NCI-H226 (cell line): ENCODE measurements at places on chromosomes 11 and 22.

DNA sequence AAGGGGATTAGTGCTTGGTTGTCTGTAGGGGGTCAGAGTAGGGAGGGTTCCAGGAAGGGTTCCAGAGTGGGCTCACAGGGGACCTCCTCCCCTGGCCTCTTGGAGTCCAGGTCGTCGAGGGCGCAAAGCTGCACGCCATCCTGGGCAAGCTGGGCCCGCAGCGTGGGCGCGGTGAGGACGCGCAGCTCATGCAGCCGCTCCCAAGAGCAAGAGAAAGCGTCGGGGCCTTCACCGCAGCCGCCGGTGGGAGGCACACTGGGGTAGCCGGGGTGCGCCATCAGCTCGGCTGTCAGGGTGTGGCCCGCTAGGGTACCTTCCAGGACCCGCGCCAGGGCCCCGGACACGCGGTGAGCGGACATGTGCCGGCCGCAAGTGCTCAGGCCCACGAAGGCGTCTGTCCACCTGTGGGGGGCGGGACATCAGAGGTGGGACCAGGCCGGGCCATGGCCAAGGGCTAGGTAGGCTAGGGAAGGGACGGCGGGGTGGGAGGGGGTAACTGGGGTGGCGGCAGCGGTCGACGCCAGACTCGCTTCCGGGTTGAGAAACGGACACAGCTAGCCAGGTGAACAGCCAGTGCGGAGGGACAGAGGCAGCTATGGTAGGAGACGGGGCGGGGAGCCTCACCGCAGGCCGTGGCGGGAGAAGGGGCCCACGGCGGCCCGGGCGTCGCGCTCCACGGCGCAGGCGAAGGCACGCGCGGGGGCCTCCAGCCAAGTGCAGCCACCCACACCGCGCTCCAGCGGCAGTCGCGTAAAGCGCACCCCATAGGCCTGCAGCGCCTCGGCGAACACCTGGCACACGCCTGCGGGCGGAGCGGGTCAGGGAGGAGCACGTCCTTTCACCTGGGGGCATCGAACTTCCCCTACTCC is 1.2 kb downstream of the YDJC start:
- DNase-seq: no peak

DNA sequence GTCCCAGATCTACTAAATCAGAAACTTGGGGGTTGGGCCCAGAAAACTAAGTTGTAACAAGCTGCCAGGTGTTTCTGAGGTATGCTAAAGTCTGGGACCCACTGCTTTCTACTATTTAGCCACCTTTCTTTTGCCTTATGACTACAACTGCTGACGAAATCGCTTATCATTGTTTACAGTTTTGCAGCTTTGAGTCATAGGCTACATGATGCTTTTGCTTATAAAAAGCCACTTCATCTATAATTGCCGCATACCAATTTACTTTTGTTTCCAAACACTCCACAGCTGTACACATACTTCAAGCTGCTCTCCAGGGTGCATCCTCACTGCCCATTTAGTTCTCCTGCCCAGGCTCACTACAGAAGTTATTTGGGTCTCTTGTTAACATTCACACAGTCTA is 144.7 kb downstream of the ENTHD1 start:
- DNase-seq: peak; percentile 55

GRCh38 chr11:131817687-131818188 is 447.3 kb downstream of the NTM start:
- DNase-seq: no peak

DNA sequence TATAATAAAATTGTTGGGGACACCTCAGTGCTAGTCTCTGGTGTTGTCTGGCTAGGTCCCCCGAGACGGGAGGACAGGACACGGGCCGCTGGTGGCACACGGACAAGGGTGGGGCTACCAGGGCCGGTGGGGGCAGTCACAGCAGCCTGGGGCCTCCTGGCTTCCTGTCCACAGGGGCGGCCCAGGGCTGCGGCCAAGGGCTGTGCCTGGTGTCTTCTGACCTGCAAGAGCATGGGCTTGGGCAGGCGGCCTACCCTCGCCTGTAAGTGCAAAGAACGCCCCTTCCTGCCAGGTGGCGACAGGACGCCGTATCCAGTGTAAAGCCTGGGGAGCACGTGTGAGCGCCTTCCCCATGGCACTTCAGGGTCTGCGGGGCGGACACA is 3.6 kb downstream of the LRFN4 start:
- DNase-seq: no peak

GRCh38 chr11:65796726-65797601 is 10.1 kb downstream of the OVOL1 start:
- no peak for DNase-seq

DNA sequence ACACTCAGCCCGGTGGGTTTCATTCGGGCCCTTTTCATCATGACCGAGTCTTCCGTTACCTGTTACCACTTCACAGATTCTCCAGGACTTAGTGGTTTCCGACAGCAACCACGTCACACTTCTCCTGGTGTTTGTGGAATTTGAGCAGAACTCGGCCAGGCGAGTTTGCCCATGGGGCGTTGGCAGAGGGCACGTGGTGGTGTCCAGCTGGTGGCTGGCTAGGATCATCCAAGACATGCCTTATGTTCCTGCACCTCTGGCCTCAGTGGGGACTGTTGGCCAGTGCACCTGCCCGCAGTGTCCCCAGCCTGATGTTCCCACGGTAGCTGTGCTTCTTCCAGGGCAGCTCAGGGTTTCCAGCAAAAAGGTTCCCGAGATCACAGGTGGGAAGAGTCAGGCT is 87.3 kb downstream of the ARHGAP8 start:
- no peak for DNase-seq

- no peak for DNase-seq
These were observed 120.1 kb downstream of the INSC start for GRCh38 chr11:15234796-15235195.

GRCh38 chr11:65726660-65727059 is 6.1 kb upstream of the RNASEH2C start:
- DNase-seq: no peak

DNA sequence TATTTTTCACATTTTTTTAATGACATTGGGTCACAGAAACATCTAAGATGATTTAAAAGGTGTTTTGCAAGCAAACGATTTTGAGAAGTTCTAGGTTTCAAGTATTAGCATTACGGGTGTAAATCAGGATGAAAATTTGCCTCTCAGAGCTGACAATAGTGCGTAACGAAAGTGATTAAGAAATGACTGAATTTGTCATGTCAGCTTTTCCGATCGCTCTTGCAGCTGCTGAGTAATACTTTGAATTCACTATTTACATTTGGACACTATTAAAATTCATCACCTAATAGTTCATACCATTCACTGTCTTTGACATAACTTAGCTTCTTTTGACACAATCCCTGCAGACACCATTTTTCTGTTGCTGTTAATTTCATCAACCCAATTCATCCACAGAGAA is 205.2 kb downstream of the SOX6 start:
- no peak for DNase-seq

- DNase-seq: no peak
These were observed 62.2 kb downstream of the SGSM3 start for GRCh38 chr22:40432625-40433024.

DNA sequence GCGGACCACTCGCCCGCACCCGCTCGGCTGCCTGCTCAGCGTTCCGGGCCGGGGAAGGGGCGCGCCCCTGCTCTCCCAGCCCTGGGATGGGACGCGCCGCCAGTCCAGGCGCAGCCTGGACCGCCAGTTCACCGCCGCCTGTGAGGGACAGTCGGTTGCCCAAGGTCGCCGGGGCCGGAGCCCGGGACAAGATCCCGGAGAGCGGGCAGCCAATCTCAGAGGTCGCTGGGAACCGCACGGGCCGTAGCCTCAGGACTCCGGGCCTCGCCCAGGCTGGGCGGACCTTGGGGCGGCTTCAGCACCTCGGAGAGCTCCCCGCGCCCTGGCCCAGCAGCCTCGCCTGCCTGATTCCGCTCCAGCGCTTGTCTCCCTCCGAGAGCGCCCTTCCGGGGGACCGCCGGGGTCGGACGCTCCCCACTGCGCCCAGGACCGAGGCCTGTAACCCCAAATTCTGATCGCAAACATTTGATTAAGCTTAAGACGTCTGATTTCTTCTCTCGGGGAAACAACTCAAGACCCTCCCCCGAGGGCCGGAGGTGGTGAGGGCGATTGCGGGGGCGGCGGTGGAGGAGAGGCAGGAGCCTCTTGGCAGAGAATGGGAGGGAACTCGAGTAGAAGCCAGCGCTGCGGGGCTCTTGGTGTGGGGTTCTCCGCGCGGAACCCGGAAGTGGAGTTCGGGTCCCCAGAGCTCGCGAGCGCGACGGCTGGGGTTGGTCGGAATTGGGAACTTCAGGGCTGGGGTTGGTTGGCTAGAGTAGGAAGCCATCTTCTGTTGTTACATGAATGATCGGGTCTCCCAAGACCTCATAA is 1.1 kb upstream of the CHRM4 start:
- peak; percentile 82 for DNase-seq

- no peak for DNase-seq
These were observed 69.5 kb upstream of the CSNK2A3 start for GRCh38 chr11:11422411-11423128.

DNA sequence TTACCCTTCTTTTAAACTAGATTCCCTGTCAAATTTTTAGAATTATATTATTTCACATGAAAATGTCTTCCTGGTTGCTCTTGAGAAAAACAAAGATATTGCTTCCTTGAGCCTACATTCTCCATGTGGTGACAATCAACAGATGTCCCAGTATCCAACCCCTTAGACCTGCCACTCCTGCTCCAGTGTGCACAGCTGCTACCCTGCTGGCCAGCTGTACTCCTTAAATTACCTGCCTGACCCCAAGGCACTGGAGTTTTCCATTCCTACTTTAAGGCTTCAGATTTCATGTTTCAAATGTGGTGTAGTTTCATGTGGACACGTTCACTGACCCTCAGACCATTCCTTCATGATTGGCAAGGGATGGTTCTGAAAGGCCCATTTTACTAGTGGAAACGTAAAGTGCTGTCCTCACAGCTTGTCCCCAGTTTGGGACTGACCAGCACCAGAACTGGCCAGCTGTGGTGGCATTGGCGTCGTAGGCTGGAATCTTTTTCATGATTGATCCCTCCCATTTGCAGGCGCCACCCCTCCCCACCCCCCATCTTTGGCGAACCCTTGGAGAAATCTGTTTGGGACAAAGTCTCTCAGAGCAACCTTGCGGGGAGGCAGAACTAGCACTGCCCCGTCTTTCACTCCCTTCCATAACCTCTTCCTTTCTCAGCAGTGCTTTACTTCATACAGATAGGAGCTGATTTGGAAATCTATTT is 123.5 kb downstream of the DBX1 start:
- no peak for DNase-seq

DNA sequence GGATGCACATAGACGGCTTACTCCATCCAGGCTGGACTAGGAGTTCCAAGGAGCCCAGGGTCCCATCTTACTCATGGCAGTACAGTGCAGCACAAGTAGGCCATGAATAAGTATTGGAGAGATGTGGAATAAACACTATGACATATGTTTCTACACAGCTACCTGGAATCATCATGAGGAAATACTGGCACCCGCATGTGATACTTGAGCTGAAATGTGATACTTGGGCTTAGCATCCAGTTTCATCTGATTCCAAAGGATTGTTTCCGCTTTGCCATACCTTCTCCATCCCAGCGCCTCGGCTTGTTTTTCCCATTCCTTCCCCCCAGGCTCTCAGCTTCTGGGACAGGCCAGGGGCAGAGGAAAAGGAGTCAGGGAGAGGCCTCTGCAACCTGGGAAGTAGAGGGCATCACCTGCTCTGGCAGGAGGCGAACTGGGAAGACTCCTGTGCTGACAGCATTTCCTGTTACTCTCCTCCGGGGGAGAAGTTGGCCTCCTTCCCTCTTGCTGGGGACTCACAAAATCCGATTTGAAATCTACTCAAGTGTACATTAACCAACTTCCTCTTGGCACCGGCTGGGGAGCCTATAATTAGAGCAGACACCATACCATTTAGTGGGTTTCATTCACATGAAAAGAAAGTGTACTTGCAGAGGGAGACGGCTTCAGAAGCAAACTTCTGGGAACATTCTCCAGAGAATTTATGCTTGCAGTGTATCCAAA is 187.8 kb downstream of the MIAT start:
- no peak for DNase-seq

- DNase-seq: no peak
These were observed 6.9 kb downstream of the RDX start for GRCh38 chr11:110289472-110289871.

- DNase-seq: peak; percentile 16
These were observed 9.9 kb downstream of the TTLL8 start for GRCh38 chr22:50048061-50048765.

DNA sequence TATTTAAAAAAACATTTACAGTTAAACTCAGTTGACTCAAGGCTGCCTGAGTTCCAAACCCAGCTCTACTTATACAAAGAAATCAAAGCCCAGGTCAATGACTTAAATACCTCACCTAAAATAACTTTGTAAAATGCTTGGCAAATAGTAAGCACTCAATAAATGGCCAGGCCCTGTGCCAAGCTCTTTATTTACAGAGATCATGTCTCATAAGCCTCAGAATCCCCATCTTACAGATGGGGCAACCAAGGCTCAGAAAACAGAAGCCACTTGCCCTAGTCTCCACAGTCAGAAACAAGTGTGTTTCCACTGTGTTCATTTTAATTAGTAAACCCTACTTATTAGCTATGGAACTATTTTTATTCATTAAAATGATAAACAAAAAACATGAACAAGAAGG is 30.5 kb upstream of the TTC28 start:
- no peak for DNase-seq

GRCh38 chr22:36334081-36334820 is 53.5 kb downstream of the MYH9 start:
- no peak for DNase-seq

DNA sequence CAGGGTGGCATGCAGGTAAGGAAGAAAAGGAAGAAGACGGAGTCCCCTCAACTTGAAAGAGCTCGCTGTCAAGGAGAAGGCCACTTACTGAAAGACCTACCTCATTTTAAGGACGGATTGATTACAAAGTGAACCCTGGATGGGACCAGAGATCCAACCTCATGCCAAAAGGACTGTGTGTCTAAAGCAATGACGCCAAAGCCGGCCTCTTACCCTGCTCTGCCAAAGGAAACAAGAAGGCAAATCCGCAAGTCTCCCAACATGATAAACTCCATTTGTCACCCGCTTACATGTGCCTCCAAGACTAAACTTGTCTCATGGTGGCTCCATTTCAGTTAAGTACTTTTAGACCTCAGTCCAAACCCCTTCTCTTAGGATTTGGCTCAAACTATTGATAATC is 148.7 kb upstream of the MTMR2 start:
- no peak for DNase-seq

- DNase-seq: no peak
These were observed 16.0 kb downstream of the CAPRIN1 start for GRCh38 chr11:34067383-34068065.

DNA sequence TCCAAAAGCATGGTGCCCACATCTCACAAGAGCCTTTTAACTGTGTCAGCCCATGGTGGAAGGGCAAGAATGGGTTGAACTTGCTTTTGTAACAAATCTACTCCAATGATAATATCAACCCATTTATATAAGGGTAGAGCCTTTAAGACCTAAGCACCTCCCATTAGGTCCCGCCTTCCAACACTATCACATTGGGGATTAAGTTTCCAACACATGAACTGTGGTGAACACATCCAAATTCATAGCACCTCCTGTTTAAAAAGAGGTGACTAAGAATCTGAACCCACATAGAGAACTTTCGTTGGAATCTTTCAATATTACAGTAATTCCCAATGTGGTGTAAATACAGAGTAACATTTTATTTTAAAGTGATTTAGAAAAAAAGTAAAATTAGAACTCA is 9.2 kb upstream of the CNTF start:
- DNase-seq: no peak
